Retina (tissue), 1 donor: ENCODE measurements at places on chromosomes 2 and 18.

- no peak for DNase-seq
Measured at GRCh38 chr2:30975156-30975555, 163.1 kb downstream of the GALNT14 start.

GRCh38 chr2:224658780-224659405, 57.3 kb downstream of the CCDC195 start:
- no peak for DNase-seq

GRCh38 chr2:79162801-79163200, 3.2 kb upstream of the REG3A start:
- DNase-seq: no peak

DNA sequence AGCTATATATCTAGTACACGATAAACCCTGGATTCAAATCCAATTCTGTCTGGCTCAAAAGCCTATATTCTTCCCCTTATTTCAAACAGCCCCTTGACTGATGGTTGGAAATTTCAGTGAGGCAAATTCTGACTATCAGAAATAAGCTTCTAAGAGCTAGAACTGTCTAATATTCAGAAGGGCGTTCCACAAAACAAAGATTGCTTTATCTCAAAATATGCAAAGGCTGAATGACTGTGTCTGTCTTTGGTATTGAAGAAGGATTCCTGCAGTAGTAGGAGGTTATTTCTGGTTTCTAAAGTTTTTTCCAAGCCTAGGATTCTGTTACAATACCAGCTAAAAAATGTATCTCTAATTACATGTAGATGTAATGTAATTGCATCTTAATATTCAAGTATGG, 31.1 kb downstream of the DRC1 start:
- DNase-seq: no peak

DNA sequence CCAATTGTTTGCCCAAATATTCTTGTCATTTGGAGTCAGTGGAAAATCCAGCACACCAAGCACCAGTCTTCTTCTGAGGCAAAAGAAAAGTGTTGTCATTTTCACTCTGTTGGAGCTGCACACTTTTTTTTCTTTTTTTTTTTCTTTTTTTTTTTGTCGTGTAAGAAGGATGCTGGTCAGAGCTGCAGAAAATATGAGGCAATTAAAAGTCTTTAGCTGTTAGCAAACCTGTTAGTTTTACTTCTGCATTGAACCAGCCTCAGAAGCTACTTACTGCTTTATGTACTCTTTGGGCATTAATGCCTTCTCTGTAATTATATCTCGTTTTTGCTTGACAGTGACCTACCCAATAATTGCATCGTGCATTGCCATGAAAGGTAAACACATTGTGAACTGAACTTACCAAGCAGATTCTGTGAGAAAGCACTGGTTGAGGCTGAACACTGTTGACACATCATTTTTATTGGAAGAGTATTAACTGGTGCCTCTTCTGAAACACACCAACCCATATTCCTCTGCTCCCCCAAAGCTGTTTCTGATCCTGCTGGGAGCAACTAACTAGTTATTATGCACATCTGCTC, 165.4 kb downstream of the CAPN13 start:
- DNase-seq: no peak

DNA sequence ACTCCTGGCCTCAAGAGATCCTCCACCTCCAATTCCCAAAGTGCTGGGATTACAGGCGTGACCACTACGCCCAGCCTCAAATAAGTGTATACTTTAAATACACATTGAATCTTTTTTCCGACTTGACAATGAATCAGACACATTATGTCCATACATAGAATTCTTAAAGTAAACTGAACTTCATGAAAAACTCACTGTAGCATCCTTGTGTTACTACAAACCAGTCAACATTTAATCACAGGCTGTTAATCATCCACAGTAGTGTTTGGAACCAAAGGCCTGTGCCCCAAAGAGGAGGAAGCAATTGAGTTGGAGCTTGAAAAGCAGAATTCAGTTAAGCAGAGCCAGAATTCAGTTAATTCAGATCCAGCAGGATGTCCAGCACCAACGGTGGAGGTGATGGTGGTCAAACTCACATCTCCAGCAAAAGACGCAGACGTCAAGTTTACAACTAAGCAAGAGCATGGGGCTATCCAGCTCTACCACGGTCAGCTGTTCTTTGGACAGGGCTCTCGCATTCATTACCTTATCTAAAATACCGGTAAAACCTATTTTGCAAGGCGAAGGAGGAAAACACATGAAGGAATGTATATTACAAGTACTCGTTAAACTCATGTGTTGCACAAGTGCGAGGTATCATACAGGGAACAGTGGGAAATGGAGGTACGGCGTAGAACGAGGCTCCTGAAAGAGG, 1.2 kb downstream of the SLC39A6 start:
- peak; percentile 29 for DNase-seq

- no peak for DNase-seq
Measured at GRCh38 chr2:138106606-138107005, 142.3 kb downstream of the HNMT start.

GRCh38 chr2:143802871-143803650, 673.8 kb downstream of the ARHGAP15 start:
- no peak for DNase-seq

GRCh38 chr18:6741786-6742185, 12.3 kb downstream of the ARHGAP28 start:
- no peak for DNase-seq

DNA sequence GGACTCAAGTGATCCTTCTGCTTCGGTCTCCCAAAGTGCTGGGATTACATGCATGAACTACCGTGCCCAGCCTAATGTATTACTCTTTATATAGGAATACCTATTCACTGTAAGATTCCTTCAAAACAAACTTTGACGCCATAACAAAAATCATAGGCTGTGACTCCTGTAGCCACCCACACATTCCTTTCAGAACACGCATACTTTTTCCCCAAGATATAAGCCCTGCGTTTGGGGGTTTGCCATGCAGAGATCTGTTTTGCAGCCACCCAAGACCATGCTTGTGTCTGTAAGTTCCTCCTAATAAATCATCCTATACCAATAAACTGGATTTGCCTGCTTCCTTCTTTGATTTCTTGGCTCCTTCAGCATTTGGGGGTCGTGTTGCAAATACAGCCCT, 46.0 kb upstream of the STON1 start:
- DNase-seq: no peak

DNA sequence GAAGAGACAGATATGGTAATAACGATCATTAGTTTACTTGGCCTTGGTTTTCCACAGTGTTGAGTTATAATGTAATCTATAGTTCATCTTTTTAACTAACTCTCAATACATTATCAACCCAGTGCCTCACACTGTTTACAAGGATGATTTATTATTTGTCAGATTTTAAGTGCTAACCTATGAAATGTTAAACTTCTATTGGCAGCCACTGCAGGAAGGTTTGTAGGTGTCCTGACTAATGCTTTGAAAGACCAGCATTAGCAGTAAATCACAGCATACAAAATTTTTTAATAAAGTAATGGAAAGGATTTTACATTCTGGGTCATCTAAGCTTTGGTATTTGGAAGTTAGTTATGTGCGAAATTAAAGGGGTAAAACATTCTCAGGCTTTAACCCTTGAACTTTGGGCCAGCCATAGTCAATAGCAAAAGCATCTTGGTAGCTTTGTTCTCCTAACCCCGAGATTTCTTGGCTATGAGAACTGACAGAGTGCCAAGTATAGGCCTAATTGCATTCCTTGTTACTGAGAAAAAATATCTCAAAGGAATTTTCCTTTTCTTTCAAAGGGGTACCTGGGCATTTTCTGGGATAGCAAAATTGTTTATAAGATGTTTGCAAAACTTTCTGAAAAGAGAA, 30.6 kb downstream of the SPATS2L start:
- DNase-seq: no peak

- DNase-seq: no peak
Measured at GRCh38 chr2:6065703-6066102, 373.5 kb downstream of the SOX11 start.

GRCh38 chr2:8822218-8822617, 15.2 kb downstream of the KIDINS220 start:
- DNase-seq: no peak

DNA sequence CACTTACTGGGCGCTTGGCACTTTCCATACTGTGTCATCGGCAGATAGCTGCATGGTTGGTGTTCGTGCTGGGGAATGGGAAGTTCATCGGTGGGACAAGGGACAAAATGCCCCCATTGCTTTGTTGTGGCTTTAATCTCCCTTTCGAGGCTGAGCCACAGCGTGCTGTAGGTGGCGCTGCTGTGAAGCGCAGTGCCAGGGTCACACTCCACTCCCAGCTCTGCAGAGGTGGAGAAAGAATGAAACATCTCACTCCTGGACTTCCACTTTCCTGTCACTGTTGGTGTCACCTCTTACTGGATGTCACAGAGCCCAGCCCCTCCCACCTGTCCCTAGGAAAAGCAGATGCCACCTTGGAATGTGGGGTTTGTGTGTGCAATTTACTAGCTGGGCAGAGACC, 8.7 kb downstream of the TYMS start:
- DNase-seq: no peak

DNA sequence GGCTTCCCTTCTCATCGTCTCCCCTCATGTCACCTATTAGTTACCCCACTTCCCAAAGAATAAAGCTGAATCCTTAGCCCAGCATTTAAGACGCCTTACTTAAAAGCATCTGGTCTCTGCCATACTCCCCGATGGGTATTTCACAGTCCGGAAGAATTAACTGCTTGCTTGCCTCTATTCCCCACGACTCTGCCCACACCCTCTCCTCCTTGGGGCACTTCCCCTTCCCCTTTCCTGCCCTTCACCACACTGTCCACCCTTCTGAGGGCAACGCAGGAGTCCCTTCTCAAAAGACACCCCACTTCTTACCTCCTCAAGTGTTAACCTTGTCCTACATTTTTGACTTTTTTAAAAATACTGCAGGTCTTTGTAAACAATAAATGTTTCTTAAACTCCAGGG, 60.1 kb upstream of the RMP24 start:
- no peak for DNase-seq

- DNase-seq: no peak
Measured at GRCh38 chr18:7256618-7257425, 25.9 kb downstream of the LRRC30 start.

DNA sequence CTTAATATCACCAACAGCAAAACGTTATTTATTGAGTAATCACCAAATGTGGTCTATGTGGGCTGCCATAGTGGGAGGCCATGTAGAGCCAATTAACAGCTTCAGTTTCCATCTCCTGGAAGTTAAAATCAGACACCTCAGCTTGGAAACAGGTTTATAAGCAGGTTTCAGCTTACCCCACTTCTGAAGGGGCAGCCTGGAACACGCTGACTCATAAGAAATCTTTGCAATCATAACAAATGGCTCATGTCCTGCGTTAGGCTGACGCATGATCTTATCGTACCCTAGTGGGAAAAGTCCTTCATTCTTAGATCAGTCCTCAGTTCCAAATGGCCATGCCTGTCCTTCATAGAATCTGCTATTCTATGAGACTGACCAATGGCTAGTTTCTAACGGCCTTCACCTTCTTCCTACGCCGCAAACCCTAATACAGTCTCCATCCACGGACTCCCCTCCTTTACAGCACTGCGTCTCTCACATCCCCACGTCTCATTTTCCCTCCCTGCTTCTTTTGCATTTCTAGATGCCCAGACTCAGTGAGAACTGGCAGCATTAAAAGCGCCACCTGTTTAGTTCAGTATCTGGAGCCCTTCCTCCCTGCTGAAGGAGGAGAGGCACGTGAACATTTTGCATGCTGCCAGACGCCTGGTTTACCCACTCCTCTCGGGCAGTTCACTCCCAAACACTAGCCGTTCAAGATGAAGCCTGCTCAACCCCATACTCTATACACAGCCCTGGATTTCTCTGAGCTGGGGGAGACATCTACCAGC, 24.2 kb upstream of the BZW1 start:
- DNase-seq: no peak

GRCh38 chr2:45506756-45507155, 104.3 kb downstream of the SRBD1 start:
- no peak for DNase-seq

- DNase-seq: peak; percentile 65
Measured at GRCh38 chr18:7593218-7593819, 26.2 kb downstream of the PTPRM start.

- peak; percentile 78 for DNase-seq
Measured at GRCh38 chr2:60530660-60531281, 22.7 kb downstream of the BCL11A start.
